ENCODE measurements at places on chromosomes 2 and 18.
A peak's percentile ranks its signal among the peaks of the same experiment; 100 is the strongest.

DNA sequence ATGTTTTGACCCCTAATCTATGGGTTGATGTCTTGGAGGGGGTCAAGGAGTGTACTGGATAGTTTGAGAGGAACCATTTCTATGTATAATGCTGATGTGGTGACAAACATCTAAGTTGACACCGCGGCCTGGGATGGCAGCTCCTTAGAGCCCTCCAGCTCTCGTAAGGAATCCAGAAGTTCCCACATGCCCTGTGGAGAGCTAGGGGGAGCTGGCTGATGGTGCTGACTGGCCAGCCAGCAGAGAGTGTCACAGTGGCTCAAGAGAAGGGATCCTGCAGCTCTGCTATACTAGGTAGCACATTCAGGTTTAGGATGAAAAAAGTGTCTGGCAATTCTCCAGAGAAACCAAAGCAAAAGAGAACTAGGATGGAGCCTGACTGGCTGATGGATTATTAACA, 842.2 kb upstream of the VRK2 start:
- no peak for DNase-seq

DNA sequence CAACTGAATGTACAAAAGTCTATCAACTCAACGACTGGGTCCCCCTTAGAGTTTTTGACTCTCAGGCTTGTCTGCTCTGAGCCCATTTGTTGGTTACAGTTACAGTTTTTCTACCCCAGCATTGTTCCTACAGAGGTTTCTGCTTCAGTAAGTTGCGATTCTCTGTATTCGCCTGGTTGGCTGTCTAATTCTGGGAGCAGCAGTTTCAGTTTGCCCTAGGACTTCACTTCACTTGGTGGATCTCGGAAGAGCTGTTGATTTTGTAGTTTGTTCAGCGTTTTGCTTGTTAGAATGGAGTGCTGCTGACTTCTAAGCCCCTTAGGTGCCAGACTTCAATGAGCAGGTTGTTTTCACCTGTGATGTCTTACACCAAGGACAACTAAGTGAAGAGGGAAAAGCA, 296.5 kb upstream of the EPAS1 start:
- peak; percentile 17 for DNase-seq

DNA sequence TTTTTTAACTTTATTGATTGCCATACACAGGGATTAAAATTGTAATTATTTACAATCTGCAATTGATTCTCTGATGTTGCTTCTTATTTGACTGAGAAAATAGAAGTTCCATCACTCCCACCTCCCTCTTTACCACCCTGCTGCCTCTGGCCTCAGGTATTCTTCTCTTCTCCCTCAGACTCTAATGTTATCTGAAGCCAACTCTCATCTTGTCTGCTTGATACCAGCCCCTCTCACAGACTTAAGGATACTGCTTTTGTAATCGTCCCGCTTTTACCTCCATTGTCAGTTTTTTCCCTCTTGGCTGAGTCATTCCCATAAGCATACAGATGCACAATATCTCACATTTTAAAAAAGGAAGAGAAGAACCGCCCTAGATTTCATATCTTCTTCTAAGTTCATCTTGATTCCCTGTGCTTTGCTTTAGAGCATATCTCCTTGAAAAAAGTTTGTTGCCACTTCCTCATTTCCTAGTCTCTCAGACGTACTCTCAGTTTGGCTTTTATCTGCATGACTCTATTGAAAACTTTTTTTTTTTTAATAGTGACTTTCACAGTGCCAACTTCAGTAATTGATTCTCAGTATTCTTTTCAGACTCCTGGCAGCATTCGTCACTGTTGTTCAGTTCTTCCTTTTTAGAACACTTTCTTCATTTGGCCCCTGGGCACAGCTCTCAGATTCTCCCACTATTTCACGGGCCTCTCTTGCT, 31.1 kb downstream of the SPAG16 start:
- DNase-seq: no peak

DNA sequence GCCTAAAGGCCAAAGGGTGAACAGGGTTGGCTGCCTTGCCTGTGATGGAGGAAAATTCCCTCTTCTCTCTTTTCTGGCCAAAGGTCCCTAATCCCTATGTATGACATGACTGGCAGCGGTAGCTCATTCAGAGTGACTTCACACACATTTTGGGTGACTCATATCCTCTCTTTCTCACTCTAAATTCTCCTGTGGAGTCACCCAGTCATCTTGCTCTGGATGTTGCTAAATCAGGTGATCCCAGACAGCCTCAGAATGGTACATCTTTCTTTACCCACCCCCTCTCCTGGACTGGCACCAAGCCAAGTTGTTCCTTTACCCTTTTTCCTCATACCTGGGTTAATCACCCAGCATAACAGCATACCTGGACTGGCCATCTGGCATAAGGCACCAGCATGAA, 77.2 kb downstream of the NEURL3 start:
- DNase-seq: peak; percentile 100

DNA sequence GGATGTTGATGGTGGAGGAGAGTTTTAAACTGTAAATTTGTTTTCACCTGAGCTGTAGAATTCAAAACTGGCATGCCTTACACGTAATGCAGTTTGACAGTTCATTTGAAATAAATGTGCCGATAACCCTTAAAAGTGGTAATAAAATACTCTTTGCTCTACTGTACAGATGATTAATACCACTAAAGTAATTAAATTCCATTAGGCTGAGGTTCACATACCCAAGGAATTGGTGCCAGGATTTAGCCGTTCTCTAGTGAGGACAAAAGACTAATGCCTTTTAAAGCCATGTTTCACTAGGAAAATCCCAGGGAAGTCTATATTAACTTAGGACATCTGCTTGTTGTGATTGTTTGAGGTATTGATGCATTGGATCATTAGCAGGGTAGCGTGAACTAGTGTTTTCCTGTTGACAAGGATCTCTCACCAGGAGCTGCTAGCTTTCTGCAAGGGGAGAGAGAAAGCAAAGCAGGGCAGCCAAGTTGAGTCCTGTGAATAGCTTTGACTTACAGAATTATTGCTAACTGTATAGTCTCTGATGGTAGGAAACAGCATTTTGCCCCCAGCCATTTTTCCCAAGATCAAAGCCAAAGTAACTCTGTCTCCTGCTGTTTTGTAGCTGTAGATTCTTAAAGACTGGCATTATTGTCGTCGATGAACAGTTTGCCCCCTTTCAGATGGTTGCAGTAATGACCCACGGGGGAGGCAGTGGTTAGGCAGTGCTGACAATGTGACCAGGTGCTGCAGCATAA, 280.9 kb upstream of the FANCL start:
- peak; percentile 9 for DNase-seq

- no peak for DNase-seq
Observed at GRCh38 chr2:121558329-121558728, 27.6 kb downstream of the RNU4ATAC start.

- no peak for DNase-seq
Observed at GRCh38 chr2:237819231-237819630, 20.7 kb downstream of the RBM44 start.

GRCh38 chr2:74806920-74807319, 27.0 kb upstream of the HK2 start:
- no peak for DNase-seq

GRCh38 chr2:112151271-112151670, 13.1 kb downstream of the FBLN7 start:
- no peak for DNase-seq

DNA sequence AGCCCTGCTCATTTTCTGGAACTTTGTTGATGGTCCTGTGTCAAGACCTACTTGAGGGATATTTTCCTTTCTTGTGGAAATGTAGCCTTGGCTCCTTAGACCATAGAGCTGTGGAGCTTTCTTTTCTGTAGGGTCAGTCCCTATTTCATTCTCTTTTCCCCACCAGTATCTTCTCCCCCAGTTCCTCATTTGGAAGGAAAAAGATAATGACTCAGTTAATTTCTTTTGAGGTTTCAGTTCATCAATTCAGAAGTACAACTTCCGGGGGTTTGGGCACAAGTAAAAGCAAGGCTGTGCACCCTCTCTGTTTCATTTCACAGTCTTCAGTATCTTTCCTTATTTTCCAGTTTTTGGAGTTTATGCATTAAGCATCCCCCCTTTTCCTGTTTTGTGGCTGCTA, 70.7 kb downstream of the CDC42EP3 start:
- DNase-seq: no peak

DNA sequence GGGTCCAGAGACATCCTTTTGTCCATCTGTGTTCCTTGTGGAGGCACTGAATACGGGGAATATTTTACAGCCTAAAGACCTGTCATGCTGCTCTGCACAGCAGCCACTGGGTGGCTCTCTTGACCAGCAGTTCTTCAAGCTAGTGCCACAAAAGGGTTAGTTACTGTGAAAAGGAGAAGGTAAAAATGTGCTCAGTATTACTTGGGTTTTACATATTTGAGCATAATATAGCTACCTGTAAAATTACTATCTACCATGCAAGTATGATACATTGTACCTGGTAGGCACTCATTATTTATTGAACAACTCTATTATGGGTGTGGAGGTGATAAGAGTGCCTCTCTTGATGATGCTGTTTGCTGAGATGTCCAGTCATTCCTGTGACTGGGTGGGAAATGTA, 23.6 kb downstream of the FZD5 start:
- DNase-seq: peak; percentile 72

GRCh38 chr2:24875272-24875671, 44.8 kb downstream of the ADCY3 start:
- no peak for DNase-seq

GRCh38 chr2:85446296-85447221, 28.0 kb downstream of the SH2D6 start:
- DNase-seq: no peak

- no peak for DNase-seq
Observed at GRCh38 chr2:73969356-73969755, 15.4 kb upstream of the TET3 start.

GRCh38 chr2:37243435-37243834, 12.0 kb downstream of the NDUFAF7 start:
- no peak for DNase-seq

GRCh38 chr18:62536005-62536404, 13.2 kb downstream of the ZCCHC2 start:
- DNase-seq: no peak

DNA sequence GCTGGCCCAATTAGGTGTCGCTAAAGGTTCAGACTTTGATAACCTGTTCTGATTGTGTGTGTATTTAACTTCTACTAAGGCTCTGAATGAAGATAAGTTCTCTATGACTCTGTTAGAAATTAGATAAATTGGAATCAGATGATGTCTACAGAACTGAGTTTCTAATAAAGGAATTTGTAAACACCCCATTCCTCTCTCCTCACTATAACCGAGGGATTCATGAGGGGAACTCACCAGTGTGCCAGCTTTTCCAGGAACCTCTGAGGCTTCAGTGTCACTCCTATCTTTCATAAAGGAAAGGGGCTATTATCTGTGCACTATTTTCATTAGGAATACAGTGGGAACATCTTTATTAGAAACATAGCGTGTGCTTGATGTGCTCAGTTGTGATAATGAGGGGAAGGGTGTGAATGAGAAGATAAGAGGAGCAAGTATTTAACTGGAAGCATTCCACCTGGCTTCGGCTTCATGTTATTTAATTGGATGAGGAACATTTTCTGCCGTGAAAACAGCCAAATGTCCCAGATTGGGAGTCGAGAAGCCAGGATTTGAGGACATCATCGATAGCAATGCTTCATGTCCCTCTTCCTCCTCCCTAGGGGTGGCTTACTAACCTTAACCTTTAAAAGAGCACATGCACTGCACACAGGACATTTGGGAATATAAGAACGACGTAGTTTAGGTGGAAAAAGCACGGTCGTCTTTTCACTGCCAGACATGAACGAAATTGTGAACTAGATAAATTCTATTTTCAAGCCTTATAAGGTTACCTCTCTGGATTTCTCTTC, 84.8 kb upstream of the TCF4 start:
- DNase-seq: no peak

- peak; percentile 46 for DNase-seq
Observed at GRCh38 chr2:142140434-142140845, 9.6 kb upstream of the LRP1B start.

GRCh38 chr2:48540237-48540935, 10.4 kb downstream of the STON1 start:
- no peak for DNase-seq

DNA sequence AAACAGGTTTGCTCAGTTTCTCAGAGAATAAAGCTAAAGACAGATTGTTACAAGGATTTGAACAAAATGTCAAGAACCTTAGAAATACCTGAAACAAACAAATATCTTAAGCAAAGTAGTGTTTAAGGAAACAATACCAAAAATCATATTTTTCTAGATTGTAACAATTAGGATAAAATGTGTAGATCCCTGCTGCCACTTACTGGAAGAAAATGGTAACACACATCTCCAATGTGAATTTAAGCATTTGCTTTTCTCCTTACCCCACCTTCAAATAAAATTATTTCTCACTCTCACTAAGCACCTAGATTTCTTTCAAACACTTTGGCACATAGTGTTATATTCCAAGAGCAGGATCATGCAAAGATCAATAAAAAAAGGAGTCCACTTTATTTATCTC, 34.9 kb downstream of the SUCLG1 start:
- peak; percentile 8 for DNase-seq

DNA sequence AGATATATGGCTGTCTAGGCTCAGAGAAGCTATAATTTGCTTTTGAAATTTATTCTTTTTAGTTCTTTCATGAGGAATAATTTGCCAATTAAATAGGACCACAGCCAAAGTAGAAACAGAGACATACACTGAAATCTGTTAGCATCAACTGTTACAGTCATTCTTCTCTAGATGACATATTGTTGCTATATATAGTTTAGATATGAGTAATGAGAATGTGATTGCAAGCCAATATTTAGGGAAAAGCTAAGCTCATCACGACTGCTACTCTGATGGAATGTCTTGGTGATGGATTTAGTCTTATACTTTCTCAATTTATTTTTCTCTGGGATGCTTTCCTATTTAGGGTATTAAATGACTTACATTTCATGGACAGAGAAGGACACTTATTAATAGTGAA, 259.1 kb downstream of the LNPK start:
- no peak for DNase-seq

DNA sequence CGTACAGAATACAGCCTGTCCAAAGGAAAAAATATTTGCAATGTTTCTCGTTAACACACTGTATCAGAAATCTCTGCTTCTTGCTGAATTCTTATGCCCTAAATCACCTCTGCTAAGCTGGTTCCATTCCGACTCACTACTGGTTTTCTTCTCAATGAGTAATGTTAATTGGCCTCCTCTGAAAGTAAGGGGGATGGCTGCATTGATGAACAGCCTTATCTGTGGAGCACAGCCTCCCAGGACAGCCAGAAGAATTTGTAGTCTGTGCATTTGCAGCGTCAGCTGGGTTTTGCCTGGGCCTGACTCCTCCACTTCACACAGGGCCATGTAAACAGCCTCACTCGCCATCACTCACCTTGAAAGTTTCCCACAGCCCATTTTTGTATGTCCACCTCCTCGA, 127.7 kb downstream of the RNF152 start:
- DNase-seq: peak; percentile 62

- peak; percentile 47 for DNase-seq
Observed at GRCh38 chr2:127174136-127174535, 46.0 kb downstream of the CYP27C1 start.
